GM20000 (cell line): ENCODE measurements at places on chromosomes 16 and 17.

GRCh38 chr17:78669975-78670518, 92.9 kb upstream of the DNAH17 start:
- no peak for DNase-seq

DNA sequence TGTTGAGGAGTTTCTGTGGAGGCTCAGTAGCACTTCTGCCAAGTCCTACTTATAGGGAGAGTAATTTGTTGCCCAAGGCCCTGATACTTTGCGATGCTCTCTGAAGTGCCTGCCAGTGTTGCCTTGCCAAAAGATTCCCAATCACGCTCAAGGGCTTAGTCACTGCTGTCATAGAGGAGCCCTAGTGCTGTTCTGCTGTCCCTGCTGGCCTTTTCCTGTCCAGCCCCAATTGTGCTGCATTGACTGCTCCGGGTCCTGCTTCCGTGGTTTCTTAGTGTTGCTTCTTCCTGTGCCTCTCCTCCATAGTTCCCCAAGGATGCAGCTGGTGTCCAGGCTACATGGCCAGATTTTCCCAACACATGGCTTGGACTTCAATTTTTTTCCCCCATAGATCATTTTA, 13.9 kb downstream of the NUP93 start:
- no peak for DNase-seq

DNA sequence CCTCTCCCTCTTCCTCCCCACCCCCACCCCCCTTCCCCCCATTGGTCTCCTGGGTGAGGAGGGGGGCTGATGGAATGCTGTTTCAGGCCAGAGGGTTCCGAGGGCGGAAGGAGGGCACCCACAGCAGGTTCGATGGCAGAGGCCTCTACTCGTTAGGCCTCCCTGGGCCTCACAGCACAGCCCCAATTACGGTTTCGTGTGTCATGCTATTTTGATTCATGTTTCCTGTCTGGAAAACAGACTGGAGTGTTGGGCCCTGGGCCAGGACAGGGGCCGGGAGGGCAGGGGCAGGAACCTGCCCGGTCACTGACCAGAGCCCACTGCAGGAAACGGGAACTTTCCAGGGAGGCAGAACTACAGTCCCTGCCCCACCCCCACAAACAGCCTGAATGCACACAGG, 138.2 kb downstream of the C16orf95 start:
- no peak for DNase-seq

DNA sequence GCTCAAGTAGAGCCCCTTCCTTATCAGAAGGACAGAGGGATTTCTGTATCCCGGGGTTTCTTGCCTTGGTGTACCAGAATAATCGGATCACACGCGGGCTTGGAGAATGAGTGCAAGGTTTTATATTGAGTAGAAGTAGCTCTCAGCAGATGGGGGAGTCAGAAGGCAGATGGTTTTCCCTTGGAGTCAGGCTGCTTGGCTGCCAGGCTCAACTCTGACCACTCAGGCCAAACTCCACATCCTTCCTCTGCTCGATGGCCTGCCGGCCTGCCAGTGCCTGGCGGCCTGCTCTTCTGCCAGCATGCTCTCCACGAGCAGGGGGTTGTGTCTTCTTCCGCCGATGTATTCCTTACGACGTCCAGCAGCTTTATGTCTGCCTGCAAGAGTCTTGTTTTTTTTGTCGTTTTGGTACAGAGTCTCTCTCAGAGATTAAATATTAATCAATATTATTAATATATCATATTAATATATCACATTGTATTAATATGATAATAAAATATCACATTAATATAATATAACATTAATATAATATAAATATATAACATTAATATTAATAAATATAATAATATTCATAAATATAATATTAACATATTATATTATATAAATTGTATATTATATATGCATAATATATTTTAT, 229.2 kb upstream of the WSCD1 start:
- no peak for DNase-seq

- DNase-seq = no peak
Measured at GRCh38 chr16:85649411-85650134, 36.5 kb downstream of the GSE1 start.

- DNase-seq = no peak
Measured at GRCh38 chr17:51147650-51148049, 5.7 kb upstream of the NME1 start.

DNA sequence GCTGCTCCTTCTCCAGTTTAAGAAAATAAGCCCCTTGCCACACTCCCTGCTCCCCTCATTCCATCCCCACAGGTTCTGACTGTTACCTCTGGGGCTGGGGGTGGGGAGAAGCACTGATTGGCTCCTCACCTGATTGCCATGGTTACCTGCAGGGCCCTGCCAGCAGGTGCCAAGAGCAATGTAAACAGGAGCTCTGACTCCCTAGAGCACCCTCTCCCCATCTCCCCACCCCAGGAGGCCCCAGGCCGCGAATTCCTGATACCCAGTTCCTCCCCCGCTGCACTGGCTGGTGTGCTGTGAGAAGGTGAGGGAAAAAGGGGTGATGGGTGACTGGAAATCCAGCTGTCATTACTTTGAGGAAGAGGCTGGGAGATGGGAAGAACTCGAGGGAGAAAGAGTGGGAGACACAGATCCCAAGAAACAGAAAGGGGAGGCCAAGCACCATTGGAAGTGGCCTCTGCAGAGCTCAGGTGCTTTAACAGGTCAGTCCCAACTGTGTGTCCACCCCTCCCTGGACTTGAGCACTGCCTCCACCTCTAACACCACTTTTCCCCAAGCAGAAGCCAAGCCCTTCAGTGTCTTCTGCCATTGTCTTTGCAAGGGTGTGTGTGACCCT, 4.5 kb downstream of the PCGF2 start:
- no peak for DNase-seq

DNA sequence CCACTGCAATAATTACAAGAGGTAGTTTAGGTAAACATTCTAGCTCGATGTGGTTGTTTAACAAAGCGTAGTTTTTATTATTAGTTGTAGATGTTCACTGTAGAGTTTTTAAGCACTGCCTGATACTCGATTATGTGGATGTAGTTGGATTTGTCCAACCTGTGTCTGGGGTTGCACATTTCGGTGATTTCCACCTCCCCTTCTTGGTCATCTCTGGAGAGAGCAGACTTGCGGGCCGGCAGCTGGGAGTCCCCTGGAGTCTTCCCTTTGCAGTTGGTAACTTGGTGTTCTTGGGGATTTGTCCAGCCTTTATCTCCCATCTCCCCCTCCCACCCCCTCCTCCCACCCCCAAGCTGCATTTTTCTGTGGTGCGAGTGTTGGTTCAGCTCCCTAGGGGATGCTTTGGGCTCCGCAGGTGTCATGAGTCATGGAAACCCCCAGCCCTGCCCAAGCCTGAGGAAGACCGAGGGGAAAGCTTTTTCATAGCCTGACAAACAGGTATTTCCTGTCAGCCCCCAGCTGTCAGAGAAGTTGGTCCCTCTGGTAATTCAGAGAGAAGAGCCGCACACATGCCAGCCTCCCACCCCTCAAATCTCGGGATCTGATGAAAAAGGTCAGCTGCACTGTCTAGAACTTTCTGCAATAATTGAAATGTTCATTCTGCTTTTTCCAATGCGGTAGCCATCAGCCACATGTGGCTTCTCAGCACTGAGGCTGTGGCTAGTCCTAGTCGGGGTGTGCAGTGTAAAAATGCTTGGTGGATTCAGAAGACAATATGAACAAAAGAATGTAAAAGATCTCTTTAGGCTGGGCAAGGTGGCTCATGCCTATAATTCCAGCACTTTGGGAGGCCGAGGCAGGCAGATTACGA, 50.3 kb downstream of the KSR1 start:
- peak; percentile 72 for DNase-seq

- DNase-seq = peak; percentile 9
Measured at GRCh38 chr17:60159479-60159866, 9.7 kb downstream of the CA4 start.

DNA sequence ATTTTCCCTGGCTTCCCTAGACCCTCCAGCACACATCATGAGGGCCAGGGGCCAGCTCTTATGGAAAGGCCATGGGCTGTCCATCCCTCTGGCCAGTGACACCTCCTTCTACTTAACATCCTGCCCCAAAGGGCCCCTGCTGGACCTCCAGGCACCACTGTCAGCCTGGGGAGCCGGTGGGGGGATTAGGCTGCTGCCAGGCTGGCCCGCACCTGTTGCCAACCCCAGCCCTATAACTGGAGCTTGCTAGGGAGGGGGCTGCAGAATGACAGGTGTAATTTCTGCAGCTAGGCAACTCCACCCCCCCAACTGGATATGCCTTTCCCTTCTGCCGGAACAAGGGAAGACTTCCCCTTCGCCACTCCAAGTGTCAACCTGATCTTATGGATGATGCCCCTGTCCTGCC, 12.5 kb downstream of the RARA start:
- no peak for DNase-seq

DNA sequence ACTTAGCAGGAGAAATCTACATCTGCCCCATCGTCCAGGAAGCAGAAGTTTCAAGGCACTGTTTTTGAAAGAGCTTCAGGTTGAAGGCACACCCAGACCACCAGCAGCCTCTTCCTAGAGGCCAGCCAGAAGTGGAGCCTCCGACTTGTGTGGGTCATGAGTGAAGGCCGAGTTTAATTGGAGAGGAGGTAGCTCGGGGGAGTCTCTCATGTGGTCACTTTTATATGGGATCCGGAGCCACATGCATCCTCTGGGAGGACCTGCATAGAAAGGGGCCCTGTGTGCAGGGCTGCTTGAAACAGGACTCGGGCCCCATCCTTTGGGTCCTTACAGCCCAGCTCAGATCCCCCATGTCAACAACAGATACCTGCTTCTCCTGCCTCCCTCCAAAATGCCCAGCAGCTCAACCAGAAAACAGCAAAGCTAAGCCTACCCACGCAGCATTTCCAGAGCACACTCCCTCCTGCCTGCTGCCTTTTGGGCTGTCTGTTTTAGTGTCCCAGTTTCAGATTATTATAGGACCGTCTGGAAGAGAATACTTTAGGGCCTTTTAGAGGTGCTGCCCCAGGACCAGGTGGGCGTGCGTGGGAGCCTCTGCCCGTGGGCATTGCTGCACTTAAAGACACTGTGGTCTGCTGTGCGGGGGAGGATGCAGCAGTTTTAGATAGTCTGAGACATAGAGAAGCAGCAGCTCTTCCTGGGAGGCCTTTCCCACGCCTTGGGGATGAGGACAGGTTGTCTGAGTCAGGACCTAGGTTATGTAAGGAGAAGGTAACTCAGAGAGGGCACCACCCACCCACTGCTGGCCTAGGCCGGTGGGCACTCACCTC, 29.5 kb downstream of the MPRIP start:
- DNase-seq = no peak

DNA sequence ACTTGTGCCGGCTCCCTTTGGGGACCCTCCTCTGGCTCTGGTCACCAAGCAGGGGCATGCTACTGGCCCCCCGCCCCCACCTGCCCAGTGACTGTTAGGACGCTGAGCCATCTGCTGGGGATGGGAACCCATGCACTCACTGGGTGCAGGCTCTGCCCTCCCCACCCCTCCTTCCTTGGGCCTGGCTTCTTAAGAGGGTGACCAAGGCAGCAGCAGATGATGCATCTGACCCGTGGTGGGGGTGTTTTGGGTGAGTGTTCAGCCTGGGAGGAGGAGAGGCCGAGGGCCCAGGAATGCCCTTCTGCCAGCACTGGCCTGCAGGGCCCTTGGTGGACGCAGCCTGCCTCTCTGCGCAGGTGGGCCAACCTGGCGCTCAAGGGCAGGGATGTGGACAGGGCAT, 19.2 kb upstream of the MTSS2 start:
- DNase-seq = no peak

- DNase-seq = no peak
Measured at GRCh38 chr16:57070424-57070823, 22.0 kb upstream of the CPNE2 start.

DNA sequence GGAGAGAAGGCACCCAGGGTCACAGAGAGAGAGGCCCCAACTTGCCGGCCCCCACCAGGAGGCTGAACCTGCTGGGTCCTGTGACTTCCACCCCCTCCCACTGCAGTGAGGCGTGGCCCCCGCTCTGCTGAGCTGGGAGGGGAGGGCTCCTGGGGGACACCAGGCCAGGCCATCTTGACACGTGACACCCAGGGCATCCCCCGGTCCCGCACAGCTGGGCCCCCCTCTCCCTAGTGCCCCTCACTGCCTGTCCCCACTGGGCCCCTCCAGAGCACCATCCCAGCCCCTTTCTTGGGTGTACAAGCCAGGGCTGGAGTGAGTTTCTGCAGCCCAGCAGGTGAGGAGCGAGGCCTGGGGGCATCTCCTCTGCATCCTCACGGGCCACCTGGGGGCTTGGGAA, 12.4 kb downstream of the UBALD1 start:
- no peak for DNase-seq

DNA sequence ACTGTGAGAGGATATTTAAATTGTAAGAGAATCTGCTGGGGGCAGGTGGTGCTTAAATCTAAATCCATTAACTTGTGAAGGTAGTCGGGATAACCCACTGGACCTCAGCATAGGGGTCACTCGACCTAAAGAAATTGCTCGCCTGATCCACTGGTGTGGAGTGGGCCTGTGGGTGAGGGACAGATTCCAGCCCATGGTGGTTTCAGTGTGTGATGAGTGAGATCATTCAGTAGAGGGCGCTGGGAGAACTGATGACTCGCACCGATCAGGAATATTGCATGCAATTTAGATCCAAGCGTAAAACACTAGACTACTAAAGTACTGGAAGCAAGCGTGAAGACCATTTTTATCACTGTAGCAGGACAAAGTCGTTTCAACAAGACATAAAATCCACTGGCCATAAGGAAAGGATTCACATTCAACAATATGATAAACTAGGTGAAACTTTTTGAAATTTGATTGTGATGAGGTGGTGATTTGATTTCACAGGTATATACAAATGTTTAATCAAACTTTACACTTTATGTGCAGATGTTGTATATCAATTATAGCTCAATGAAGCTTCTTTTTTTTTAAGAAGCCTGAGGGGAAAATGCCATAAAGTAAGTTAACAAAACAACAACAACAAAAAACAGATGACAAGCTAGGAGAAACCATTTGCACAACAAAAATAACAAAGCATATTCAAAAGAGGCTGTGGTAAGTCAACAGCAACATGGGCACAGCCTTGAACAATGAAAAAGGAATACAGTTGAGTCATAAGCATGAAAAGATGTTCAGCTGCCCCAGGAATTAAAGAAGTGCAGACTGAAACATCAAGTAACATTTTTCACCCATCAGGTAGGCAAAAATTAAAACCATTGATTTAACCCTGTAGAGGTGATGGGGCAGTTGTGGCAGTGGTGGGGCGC, 7.5 kb upstream of the TMEM170A start:
- DNase-seq = peak; percentile 84

DNA sequence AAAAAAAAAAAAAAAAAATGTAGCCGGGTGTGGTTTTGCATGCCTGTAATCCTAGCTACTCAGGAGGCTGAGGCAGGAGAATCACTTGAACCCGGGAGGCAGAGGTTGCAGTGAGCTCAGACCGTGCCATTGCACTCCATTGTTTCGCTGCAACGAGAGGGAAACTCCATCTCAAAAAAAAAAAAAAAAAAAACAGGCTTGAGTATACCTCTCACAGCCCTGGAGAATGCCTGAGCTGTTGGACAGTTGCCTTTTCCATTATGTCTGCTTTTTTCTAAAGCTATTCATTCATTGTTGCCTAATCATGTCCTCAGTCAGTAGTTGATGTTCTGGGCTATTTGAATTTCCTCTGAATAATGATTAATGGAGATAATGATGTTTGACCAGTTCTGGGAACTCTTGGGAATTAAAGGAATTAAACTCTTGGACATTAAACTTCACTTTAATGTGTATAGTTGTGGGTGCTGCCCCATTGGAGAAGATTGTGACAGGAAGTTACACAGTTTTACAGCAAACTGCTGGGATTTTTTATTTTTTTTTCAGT, 11.8 kb downstream of the HMOX2 start:
- no peak for DNase-seq

- no peak for DNase-seq
Measured at GRCh38 chr16:75703306-75703705, 2.0 kb upstream of the DUXB start.

GRCh38 chr17:75693500-75694481, 26.7 kb downstream of the SAP30BP start:
- DNase-seq = no peak
